ENCODE measurements at places on chromosomes 6 and 20. TPM values are rescaled to one million over a fixed set of nuclear protein-coding genes. Genes with fewer than 3 reads are reported as not detected.

Gene BMP5
- 0.13 TPM for total RNA-seq

Gene SULF2
- total RNA-seq, result 14.5 TPM

Gene ARMC2
- total RNA-seq, result 1.9 TPM

Gene SYNE1
- 34.6 TPM for total RNA-seq

Gene AKAP7
- 5.7 TPM for total RNA-seq

Gene OLIG3
- not detected for total RNA-seq

Gene COL21A1
- 1.0 TPM for total RNA-seq

All from epithelial cell of alveolus of lung (primary cell).